ENCODE measurements at places on chromosomes 16 and 17.

DNA sequence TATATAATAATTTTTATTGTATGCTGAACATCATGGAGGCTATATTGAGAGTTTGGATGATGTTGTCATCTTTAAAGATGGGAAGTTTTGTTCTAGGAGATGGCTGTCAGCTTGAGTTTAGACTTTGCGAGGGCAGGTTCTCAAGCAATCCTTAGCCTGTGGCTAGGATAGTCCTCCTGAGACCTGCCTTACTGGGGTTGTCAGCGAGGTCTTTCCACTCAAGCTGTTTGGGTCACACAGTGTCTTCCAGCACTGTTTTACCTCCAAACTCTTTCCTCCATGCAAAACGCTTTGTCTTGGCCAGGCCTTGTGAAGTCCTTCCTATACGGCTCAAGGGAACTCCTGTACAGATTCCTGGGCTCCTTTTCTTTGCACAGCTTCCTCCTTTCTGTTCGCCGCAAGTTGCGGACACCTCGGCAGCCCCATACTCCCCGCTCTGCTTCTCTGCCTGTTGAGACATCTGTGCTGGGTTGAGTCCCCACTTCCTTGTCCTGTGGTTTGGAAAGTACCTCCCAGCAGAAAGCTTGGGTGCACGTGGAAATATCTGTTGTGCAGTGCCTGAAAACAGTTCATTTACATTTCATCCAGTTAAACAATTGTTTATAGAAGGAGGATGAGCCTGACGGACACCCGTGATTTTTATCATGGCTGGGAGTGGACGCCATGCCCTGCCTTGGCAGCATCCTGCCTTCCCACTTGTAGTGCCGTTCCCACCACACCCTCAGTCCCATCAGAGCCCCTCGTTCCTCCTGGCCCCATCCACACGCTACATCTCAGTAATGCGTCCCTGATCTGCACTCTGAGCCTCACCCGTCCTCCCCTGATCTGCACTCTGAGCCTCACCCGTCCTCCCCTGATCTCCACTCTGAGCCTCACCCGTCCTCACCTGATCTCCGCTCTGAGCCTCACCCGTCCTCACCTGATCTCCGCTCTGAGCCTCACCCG is 55.0 kb upstream of the CBFA2T3 start:
- peak; percentile 58 for DNase-seq

DNA sequence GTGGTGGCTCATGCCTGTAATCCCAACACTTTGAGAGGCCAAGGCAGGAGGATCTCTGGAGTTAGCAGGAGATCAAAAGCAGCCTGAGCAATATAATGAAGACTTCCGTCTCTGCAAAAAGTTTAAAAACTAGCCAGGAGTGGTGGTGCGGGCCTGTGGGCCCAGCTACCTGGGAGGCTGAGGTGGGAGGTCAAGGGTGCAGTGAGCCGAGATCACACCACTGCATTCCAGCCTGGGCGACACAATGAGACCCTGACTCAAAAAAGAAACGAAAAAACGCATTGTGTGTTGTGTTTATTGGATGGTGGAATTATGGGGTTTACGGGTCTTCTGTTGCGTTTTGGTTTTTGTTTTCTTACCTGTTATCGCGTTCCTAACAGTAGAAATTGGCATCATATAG is 863 bp upstream of the DDX19A start:
- no peak for DNase-seq

DNA sequence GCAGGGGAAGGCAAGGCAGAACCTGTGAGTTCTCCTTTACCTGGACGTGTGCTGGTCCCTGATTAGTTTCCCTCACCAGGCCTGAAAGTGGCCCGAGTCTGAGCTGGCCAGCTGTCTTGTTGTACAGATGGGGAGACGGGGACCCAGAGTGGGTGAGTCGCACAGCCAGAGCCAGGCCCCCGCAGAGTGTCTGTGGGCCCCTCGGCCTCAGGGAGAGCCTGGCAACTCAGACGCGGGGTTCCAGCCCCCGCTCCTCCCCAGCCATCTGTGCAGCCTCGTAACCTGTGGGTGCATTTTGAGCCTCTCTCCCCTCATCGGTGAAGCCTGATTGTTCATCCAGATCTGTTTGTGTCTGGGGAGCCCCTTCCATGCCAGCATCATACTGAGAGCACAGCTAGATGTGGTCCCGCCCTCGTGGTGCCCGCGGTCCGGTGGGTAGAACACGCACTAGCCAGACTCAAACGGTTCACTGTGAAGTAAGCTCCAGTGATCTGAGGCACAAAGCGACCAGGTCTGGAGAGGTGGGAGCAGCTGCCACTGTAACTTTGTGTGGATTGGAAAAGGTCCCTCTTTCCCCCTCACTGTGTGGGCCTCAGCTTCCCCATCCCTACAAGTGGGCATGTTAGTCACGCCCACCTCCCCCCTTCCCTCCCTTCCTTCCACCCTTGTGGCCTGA is 6.0 kb upstream of the NDRG4 start:
- no peak for DNase-seq

DNA sequence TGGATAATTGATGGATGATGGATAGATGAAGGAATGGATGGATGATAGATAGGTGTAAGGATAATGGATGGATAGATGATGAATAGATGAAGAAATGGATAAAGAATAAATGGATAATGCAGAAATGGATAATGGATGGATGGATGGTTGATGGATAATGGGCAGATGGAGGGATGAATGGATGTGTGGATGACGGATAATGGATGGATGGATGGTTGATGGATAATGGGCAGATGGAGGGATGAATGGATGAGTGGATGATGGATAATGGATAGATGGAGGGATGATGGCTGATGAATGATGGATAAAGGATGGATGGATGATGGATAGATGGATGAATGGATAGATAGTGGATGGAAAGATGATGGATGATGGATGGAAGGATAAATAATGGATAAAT is 239.2 kb downstream of the KATNIP start:
- DNase-seq = no peak

DNA sequence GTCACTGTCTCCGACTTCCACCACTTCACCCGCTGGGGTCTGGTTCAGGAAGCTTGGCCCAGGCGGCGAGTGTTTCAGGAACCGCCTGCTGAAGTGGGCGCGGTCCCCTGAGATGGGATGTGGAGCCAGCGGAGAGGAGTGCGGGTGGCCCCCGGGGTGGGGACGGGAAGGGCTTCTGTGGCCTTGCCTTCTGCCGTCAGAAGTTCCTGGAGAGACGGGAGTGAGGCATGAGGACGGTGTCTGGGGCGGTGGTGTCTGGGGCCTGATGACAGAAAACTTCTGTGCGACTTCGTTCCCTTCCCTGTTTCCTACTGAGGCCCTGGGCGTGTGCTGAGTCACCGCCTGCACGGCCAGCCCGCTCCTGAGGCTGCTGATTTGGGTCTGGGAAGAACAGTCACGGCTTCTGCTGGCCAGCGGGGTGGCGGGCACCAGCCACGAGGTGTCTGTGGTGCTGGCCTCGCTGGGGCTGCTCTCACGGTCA is 12.3 kb upstream of the NLRC3 start:
- no peak for DNase-seq

GRCh38 chr17:76527430-76528111 is 9.9 kb downstream of the CYGB start:
- DNase-seq = no peak

DNA sequence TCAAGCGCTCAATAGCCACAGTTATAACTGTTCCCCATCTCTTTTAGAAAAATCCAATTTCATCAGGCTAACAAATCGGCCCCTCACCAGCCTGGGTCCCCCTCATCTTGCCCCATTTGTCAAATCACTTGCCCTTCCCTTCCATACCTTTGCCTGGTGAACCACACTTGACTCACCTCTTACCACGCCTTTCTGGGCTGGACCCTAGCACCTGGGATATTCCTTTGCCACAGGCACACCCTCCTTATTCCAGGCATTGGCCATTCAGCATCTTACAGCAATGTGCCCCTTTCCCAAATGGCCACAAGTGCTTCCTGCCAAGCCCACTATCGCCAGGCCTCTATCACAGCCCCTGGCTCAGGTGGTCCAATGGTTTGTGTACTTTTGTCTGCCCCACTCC is 14.9 kb downstream of the CMTM4 start:
- no peak for DNase-seq

GRCh38 chr16:19680881-19681340 is 37.1 kb downstream of the KNOP1 start:
- DNase-seq = no peak

- no peak for DNase-seq
These were observed 13.3 kb downstream of the MIS12 start for GRCh38 chr17:5499476-5500231.

- no peak for DNase-seq
These were observed 159 bp downstream of the USP36 start for GRCh38 chr17:78840530-78840779.

- DNase-seq = no peak
These were observed 110.3 kb downstream of the SNX29 start for GRCh38 chr16:12086822-12087221.

GRCh38 chr16:11257131-11257938 is 1.3 kb upstream of the SOCS1 start:
- peak; percentile 83 for DNase-seq

- no peak for DNase-seq
These were observed 630 bp downstream of the ESRP2 start for GRCh38 chr16:68235108-68235886.

DNA sequence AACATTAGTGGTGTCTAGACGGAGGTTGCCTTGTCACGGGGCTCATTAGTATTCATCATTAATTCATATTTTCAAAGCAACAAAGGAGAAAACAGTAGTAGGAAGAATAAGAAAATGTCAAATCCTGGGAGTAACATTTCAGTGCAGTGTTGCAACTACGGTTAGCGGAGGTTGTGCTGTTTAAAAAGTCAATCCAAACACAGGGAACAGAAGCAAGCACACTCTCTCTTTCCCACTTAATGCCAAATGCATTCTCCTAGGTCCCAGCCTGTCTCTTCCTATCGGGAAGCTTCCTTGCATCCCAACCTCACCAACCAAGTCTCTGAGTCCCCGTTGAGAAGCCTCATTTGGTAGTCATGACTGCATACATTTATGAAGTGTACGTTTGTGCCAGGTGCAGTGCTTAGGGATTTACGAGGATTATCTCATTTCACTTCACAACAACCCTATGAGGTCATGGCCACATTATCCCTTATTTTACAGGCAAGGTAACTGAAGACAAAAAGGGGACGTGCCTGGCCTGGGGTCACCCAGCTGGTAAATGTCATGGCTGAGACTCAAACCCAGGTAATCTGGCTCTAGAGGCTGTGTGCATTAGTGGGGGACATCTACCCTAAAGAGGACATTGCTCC is 283.6 kb upstream of the SALL1 start:
- no peak for DNase-seq

- DNase-seq = no peak
These were observed 145.9 kb upstream of the CIBAR2 start for GRCh38 chr16:85258166-85258565.

- DNase-seq = no peak
These were observed 49.7 kb downstream of the TOX3 start for GRCh38 chr16:52497067-52497816.

GRCh38 chr17:29255926-29256522 is 9.4 kb downstream of the CRYBA1 start:
- no peak for DNase-seq

- DNase-seq = no peak
These were observed 246.9 kb upstream of the GSE1 start for GRCh38 chr16:85366031-85366763.

- no peak for DNase-seq
These were observed 18.3 kb upstream of the ADCY7 start for GRCh38 chr16:50247906-50248608.

DNA sequence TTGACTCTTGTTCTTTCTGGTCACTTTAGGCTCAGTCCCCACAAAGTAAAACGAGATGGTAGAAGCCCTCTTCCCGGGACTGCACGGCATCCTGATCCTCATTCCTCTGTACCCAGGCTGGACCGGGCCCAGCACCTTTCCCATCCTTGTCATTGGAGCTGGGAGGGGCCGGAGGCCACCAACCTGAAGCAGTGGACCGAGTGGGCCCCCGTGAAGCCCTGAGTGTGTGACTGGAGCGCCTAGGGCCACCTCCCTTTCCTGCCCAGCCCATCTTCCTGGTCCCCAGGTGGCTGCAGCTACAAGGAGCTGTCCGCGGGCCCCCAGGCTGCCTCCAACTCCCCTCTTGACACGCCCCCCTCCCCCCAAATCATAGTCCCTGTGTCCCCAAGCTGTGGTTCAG is 17.1 kb upstream of the CD300A start:
- no peak for DNase-seq

DNA sequence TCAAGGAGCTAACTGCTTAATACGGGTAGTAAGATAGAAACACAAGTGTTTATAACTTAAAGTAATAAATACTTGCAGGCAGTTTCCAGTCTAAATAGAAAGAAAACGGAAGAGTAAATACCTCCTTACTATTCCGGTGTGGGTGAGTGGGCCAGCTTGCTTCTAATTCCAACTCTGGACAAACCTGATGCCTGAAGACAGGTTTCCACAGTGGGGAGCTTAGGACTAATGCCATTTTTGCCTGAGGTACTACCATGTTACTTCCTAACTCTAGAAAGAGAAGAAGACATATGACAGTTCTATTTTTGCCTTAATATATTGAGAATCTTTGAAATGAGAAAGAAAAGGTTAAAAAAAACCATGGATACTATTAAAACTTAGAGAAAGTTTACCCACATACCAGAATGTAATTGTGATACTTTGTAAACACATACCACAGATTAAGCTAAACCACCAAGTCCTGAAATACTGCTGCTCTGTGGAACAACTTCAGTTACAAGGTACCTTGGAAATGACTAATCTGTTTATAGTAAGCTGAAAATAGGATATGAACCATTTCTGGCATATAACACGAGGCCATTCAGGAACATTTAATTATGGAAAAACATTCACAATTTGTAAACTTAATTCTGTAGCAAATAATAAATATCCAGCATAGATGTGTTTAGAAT is 70.2 kb downstream of the ZZEF1 start:
- no peak for DNase-seq

DNA sequence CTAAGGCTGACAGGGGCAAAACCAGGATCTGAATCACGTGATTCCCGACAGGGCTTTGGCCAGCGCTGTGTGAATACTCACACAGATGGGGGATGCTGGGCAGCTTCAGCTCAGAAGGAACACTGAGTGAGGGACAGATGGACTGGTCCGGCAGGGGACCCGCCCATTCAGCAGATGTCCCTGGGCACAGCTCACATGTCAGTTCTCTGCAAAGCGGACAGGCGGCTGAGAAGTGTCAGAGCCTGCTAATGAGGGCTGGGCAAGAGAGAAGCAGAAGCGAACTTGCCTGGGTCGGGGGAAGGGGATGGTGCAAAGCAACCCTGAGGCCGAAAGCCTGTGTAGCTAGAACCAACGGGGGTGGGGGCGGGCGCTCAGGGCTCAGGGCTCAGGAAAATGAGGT is 11.9 kb upstream of the GLIS2 start:
- DNase-seq = no peak

DNA sequence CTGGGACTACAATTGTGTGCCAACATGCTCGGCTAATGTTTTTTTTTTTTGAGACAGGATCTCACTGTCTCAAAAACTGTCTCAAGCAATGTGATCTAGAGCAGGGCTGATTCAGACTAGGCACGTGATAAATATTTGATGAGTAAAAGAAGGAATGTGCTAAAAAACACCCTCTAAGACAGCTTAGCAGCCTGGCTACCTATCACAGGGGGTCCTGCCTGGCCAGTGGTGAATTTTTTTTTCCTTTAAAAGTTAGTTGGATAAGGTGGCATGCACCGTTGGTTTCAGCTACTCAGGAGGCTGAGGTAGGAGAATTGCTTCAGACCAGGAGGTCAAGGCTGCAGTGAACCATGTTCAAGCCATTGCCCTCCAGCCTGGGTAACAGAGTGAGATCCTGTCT is 14.8 kb upstream of the GPATCH8 start:
- DNase-seq = no peak

GRCh38 chr16:84817206-84817605 is 2.6 kb upstream of the CRISPLD2 start:
- DNase-seq = no peak

GRCh38 chr16:58343562-58343961 is 48.7 kb upstream of the GINS3 start:
- DNase-seq = no peak

Measured in tibial artery (tissue), 4 donors.